Inflammatory macrophage treated with lipopolysaccharide for 1 hour (primary cell): ENCODE measurements at places on chromosomes 4 and X.

DNA sequence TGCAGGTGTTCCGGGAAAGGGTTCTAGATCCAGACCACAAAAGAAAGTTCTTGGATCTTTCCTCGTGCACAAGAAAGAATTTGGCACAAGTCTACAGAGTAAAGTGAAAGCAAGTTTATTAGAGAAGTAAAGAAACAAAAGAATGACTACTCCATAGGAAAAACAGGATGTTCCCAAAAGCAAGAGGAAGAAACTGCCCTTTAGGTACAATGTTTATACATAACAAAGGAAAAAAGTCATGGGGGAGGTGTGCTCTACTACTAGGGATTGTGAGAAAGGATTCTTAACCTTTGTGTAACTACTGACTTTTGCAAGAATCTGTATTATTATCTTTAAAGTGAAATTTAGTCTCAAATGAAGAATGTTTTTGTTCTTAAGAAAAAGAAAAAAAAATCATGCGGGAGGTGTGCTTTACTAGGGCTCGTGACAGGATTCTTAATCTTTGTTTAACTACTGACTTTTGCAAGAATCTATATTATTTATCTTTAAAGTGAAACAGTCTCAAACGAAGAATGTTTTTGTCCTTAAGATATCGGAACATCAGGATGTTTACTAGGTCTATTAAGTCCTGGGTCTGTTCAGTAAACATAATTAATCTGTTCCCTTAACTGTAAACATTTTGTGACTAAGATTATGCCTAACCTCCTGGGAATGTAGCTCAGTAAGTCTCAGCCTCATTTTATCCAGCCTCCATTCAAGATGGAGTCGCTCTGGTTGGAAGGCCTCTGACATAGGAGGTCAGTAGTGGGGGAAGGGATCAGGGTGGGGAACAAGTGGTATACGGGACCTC lies 110.4 kb upstream of the BEND4 start:
- DNase-seq = no peak

- DNase-seq = no peak
Observed at GRCh38 chrX:8604131-8604530, 127.8 kb downstream of the ANOS1 start.

- DNase-seq = no peak
Observed at GRCh38 chr4:52358366-52358765, 300.7 kb downstream of the USP46 start.

DNA sequence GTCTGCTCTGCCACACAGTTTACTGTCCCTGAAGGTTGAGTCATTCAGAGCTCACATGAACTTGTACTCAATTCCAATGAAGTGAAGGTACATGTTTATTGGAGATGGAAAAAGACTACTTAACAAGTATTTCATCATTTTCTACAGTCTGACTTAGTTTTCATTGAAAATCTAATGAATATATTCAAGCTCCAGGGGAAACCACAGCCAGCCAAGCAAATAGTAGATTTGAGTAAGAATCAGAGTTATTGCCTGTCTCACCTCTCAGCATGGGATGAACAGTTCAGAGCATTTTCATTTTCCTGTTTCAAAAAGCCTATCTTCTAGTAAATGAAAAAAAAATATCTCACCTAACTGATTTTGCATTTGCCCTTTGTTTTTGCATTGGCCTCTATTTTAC lies 1249.4 kb upstream of the DIAPH2 start:
- DNase-seq = no peak

DNA sequence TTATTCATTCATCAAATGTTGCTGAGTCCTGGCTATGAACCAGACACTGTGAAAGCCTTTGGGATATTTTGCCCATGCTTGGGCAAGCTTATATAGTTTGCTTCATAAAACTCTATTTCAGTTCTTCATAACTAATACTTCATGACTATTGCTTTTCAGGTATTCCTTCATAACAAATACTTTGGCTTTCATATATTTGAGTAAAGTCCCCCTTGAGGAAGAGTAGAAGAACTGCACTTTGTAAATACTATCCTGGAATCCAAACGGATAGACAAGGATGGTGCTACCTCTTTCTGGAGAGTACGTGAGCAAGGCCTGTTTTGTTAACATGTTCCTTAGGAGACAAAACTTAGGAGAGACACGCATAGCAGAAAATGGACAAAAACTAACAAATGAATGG lies 1.7 kb upstream of the AFP start:
- peak; percentile 25 for DNase-seq

- no peak for DNase-seq
Observed at GRCh38 chr4:6773616-6774540, 8.6 kb upstream of the KIAA0232 start.

DNA sequence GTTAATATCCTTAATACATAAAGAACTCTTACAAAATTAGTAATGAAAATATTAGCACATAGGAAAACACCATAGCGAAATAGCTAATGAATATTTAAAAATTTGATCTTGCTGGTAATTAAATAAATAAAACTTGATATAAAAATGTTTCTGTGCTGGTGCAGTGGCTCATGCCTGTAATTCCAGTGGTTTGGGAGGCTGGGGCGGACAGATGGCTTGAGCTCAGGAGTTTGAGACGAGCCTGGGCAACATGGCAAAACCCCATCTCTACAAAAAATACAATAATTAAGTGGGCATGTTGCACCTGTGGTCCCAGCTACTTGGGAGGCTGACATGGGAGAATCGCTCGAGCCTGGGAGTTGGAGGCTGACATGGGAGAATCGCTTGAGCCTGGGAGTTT lies 7.6 kb downstream of the FAM199X start:
- no peak for DNase-seq

- DNase-seq = peak; percentile 80
Observed at GRCh38 chr4:37628977-37629609, 57.1 kb downstream of the RELL1 start.

GRCh38 chr4:972651-973424 lies 531 bp downstream of the DGKQ start:
- DNase-seq = no peak

DNA sequence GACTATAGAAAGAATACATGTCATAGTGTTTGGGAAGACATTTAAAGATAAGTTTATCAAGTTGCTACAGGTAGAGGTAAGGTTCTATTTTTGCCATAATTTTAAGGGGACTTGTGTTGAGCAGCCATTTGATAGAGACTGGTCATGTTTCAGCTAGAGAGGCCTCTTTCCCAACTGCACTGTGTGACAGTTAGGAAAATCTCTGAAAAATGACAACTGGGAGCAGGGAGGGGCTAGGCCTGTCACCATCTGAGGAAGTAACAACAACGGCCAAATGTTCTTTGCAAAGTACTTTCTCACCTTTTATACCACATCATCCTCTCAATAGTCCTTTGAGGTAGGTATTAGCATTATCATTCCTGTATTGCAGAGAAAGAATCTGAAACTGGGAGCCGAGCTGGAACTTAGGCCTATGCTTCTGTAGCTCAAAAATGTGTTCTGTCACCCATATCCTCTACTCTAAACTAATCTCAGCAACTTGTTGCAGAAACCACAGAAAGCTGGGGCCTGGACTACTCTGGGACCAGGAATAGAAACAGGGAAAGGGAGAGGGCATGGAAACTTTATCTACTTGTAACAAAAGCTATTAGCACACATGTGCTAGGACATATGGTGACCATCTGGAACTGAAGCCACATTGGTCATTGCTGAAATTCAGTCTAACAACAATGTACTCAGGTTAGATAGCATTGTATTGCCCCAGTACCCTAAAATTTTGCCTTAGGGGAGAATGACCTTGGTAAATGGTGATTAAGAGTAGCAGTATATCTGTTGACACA lies 198.9 kb downstream of the MID1IP1 start:
- DNase-seq = no peak

DNA sequence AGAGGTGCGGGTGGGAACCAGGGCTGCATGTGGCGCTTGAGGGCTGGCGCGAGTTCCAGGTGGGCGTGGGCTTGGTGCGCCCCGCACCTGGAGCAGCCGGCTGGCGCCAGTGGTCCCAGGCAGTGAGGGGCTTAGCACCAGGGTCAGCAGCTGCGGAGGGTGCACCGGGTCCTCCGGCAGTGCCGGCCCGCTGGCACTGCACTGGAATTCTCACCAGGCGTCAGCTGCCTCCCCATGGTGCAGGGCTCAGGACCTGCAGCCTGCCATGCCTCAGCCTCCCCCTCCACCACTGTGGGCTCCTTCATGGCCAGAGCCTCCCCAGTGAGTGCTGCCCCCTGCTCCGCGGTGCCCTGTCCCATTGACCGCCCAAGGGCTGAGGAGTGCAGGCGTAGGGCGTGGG lies 174.0 kb downstream of the ADAM29 start:
- no peak for DNase-seq

DNA sequence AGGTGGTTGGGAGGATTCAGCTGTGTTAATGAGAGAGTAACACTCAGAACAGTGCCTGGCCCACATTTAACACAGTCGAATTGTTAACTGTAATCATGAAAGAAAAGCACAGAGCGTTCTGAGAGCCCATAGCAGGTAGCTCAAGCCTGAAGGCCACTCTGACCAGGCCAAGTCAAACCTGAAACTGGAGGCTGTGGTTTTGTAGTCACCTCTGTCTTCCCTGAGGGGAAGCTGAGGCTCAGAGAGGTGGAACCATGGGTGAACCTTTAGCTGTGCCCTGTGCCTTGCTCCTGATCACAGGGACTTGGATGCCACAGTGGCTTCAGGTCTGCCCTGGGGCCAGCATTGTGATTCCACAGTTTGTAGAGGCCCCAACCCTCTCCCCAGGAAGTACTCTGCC lies 16.6 kb upstream of the UBA1 start:
- no peak for DNase-seq

GRCh38 chr4:5203309-5203992 lies 152.2 kb downstream of the STK32B start:
- no peak for DNase-seq

GRCh38 chrX:79263550-79263949 lies 103.6 kb downstream of the ITM2A start:
- DNase-seq = no peak

- no peak for DNase-seq
Observed at GRCh38 chrX:103369479-103369878, 6.9 kb upstream of the BEX3 start.

DNA sequence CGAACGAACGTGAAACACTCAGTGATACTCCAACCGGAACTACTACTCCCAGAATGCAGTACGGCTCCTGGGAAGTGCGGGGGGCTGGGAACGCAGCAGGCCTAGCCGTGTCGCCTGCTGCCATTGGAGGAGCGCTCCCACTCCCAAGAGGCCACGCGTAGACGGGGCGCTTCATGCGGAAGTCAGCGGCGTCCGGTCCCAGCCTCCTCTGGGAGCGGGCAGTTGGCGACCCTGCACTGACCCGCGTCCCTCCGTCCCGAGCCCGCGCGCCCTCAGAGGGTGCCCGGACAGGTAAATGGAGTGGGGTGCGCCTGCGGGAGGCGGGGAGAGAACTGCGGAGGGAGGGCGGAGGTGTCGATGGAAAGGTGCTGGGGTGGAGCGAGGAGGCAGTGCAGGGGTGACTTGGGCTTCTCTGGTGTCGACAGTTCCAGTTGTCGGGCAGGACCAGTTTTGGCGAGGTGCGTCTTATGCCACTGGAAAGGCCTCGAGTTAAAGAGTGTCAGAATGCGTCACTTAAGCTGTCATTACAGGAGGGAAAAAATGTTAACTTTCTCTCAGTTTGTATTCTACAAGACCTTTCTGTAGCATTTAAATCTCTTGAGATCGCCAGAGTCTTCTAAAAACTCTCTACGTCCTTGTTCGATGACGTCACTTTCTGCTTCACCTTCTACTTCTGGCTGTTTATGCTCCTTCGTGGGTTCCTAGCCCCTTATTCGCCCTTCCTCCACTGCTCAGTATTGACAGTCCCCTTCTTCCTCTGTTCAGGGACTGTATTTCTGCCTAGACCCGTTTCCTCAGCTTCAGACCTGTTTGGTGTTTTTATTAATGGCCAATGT lies at the start of gene VAMP7:
VAMP7 (plus strand) TSS at position 188 of the 836 bp plus-strand sequence. CDS start 8,122 bp downstream, outside the sequence.
- DNase-seq = peak; percentile 84

DNA sequence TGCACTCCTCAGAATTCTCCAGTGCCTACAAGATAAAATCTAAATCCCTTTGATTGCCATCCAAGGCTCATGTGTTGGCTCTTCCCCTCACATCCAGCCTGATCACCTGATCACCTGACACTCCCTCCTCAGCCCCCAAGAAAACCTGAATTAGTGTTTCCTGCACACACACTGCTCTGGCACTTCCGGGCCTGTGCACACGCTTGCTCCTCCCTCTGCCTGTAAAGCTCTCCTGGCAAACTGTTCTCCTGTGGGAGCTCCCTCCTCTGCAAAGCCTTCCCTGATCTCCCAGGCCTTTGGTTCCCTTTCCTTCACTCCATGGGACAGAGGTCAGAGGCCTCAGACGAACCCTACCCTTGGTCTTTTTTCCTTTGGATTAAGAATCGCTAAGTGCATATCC lies 19.9 kb downstream of the PHKA2 start:
- DNase-seq = no peak

GRCh38 chrX:118520216-118521206 lies 24.9 kb downstream of the DOCK11 start:
- DNase-seq = no peak

DNA sequence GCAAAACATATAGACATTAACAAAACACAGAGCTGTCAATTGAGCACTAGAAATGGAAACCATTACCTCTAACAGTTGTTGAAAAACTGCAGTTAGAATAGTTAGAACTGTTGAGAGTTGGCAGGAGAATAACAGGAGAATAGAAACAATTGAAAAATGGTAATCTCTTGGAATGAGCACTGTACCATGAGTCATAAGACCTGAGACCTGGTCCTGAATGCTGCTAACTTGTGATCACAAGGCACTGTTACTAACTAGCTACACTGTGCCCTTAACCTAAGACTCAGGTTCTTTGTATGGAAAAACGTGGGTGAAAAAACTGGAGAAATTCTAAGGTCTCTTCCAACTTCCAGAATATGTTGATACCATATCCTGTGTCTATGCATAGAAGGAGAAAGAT lies 29.3 kb downstream of the FAM114A1 start:
- DNase-seq = no peak

DNA sequence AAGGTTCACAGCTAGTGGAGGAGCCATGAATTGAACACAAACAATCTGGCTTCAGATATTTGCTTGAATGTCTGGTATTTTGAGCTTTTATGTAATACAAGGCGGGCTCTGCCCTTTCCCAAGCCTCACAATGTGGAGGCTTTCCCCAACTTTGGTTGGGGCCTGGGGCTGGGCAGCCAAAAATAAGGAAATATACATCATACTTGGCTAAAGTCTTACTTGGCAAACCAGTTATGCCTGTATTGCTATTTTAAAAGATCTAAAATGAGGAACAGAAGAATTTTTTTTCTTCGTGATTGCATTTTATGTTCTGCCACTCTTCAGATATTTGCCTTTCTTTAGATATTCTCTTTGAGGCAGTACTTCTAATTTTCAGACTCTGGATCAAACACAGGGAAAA lies 26.1 kb downstream of the ARFIP1 start:
- peak; percentile 17 for DNase-seq

- no peak for DNase-seq
Observed at GRCh38 chr4:48472794-48473193, 10.3 kb upstream of the SLC10A4 start.

- no peak for DNase-seq
Observed at GRCh38 chr4:171644430-171645057, 168.7 kb upstream of the GALNTL6 start.
